ENCODE measurements at places on chromosomes 2 and 18. TPM values are rescaled to one million over a fixed set of nuclear protein-coding genes. Genes with fewer than 3 reads are reported as not detected.

Gene OSBPL1A
- total RNA-seq = 1.5 TPM

Gene CNDP1
- total RNA-seq = 0.60 TPM

Gene DCAF17
- 30.7 TPM for total RNA-seq

Gene SDC1
- 0.63 TPM for total RNA-seq

Measured in natural killer cell (primary cell).